ENCODE measurements at places on chromosomes 3 and 15. TPM values are rescaled to one million over a fixed set of nuclear protein-coding genes. Genes with fewer than 3 reads are reported as not detected.

Gene LMAN1L
- total RNA-seq = not detected

DNA sequence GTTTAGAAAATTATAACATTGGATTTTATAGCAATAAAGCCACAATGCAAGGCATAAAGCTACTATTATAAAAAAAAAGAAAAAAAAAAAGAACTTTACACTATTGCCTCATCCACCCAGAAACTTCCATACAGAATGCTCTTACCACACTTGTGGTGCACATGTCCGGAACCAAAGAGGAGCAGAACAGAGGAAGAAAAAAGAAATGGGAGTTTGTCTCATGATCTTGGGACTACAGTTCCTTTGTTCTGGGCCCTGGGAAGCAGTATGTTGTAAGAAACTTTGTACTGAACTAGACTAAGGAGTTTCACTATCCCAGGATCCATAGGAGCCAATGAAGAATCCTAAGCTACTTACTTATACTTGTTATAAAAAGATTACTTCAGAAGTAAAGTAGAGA lies 36.1 kb downstream of the FMN1 start:
- no peak for DNase-seq

GRCh38 chr3:4882548-4882947 lies 96.7 kb upstream of the BHLHE40 start:
- no peak for DNase-seq

DNA sequence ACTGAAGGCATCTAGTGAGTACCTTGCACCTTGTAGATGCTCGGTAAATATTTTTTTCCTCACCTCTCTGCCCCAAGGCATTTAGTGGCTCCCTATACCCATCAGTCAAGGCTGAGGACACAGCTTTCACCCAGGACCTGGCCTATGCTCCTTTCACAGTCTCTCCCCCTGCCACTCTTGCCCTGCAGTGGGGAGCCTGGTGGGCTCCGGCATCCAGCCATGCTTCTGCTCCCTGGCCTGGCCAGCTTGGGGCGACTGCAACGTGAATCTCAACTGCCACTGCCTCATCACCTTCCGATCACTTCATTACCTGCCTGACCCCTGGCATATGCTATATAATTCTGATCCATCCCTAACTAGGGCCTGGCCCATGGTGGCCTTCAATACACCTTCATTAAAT lies 735 bp upstream of the CX3CR1 start:
- DNase-seq = no peak

- no peak for DNase-seq
Measured at GRCh38 chr3:180295811-180296210, 259.1 kb upstream of the PEX5L start.

DNA sequence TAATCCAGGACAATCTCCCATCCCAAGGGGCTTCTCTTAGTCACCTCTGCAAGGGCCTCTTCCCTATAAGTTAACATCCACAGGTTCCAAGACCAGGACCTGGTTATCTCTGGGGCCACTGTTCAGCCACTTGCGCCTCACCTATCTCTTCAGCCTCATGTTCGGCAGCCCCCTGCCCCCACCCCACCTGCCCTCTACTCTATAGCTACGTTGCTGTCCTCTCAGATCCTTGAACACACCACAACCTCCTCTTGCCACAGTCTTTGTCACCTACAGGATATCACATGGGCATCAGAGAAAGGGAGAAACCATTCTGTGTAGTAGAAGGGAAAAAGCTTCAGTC lies 33.9 kb downstream of the SLC41A3 start:
- DNase-seq = peak; percentile 51

Gene FBN1
- 297 TPM for total RNA-seq

Gene IL12A
- total RNA-seq = 0.29 TPM

- no peak for DNase-seq
Measured at GRCh38 chr15:95793231-95793630, 537.3 kb upstream of the NR2F2 start.

DNA sequence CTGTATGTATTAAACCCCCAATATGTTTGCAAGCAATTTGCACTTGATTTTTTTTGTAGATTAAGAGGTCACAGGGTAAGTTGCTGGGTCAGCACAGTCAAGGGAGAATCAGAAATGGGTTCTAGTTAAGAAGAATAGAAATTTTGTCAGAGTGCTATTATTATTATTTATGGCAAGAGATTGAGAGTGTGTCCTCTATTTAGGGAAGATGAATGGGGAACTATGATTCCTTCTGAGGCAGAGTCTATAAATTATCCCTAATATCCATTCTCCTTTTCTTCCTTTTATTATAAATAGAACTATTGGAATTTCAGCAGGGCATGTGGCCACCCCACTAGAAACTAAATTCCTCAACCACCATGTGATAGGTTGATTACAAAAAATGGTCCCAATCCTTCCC lies 209.9 kb upstream of the UBE2E1 start:
- no peak for DNase-seq

Gene RASL12
- total RNA-seq = 4.7 TPM

- no peak for DNase-seq
Measured at GRCh38 chr3:20488151-20488550, 302.1 kb upstream of the SGO1 start.

GRCh38 chr3:23325466-23326065 lies 122.4 kb downstream of the UBE2E2 start:
- DNase-seq = no peak

GRCh38 chr15:67853454-67853853 lies 13.6 kb upstream of the RNU6-1 start:
- no peak for DNase-seq

- no peak for DNase-seq
Measured at GRCh38 chr3:133494469-133494868, 79.0 kb upstream of the CDV3 start.

DNA sequence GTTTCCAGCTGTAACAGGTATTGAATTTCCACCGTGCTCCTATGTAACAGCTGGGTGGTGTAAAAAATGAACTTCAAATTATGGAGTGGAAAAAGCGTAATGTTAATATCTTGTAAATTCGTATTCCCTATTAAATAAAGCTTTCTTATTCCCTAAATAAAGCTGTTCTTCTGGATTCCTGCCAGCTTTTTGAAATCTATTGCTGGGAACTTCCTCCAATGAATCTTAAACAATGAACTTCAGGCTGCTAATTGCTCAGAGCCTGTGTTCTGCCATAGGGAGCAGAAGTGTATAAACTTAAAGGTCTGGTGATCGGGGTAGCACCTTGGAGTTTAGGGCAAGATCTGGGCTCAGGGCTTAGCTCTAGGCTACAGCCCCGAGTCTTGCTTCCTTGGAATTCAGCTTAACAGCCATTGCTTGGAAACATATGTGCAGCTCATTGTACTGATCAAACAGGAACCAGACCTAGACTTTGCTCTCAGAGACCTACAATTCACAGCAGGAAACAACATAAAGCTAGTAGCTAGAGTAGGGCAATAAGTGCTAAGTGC lies 1.4 kb downstream of the ARL14 start:
- no peak for DNase-seq

Gene TM6SF1
- total RNA-seq = 12.4 TPM

DNA sequence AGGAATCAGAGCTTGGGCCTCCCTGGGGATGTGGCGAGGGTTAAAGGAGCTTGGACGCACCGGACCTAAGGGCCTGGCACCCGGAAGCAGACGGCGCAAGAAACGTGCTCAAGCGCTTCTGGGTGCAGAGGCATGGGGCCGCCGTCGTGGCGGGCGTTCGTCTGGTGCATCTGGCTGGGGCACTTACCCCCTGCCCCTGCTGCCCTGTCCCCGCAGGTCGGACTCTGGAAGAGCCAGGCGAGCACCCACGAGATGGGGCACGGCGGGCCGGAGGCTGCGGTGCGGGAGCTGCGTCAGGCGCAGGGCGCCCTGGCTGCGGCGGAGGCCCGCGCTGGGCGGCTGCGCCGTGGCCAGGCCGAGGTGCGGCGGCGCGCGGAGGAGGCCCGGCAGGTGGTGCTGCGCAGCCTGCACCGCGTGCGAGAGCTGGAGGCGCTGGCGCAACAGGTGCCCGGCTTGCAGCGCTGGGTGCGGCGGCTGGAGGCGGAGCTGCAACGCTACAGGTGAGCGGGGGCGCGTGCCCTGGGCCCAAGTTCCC lies 2.5 kb downstream of the EFCC1 start:
- no peak for DNase-seq

Gene GPR160
- total RNA-seq = 6.4 TPM

- DNase-seq = no peak
Measured at GRCh38 chr3:38519651-38520050, 23.5 kb downstream of the EXOG start.

GRCh38 chr15:99704444-99704838 lies 28.8 kb downstream of the LYSMD4 start:
- no peak for DNase-seq

GRCh38 chr15:98381446-98381845 lies 266.9 kb upstream of the IGF1R start:
- DNase-seq = no peak

Gene C3orf49
- not detected for total RNA-seq

- DNase-seq = peak; percentile 24
Measured at GRCh38 chr15:31276596-31277298, 49.9 kb upstream of the KLF13 start.

- no peak for DNase-seq
Measured at GRCh38 chr15:51403072-51403878, 61.8 kb downstream of the GLDN start.

Gene ACKR4
- total RNA-seq = 4.6 TPM

Gene MFSD1
- total RNA-seq = 114 TPM

DNA sequence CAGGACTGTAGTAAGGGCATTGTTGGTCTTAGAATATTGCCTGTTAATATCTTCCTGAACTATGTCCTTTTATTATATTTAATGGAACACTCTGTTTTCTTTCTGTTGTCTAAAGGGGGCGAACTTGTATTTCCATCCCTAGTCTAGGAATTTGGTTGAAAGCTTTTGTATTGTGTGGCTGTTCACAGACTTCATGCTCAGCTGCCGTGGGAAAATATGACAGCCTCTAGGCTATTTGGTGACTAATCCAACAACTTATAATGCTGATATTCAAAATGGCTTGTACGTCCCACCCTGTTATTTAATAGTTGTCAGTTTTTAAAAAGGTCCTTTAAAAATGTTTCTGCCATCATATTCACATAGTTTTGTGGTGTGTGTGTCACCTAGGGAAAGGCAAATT lies 202.6 kb downstream of the KLHL25 start:
- DNase-seq = no peak

GRCh38 chr15:32657941-32658340 lies 16.4 kb downstream of the SCG5 start:
- DNase-seq = no peak

Gene SETD5
- total RNA-seq = 127 TPM

DNA sequence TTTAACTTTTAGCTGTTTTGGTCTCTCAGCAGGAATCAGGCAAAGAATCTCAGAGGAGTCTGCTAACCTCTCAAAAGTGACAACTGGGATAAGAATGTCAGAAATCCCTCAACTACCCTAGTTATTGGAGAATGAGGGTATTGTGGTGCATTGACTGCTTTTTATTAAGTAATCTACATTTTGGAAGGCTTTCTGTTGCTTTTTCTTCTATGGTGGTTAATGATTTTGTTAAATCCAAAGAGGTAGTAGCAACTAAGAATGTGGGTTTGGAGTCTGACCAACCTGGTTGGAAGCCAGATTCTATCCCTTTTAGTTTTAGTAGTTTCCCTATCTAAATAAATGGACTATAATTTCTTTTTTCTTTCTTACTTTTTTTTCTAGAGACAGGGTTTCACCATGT lies 94.7 kb upstream of the RNF7 start:
- DNase-seq = no peak

Gene ATP8B4
- 31.5 TPM for total RNA-seq

- no peak for DNase-seq
Measured at GRCh38 chr3:58073301-58074108, 65.3 kb downstream of the FLNB start.

DNA sequence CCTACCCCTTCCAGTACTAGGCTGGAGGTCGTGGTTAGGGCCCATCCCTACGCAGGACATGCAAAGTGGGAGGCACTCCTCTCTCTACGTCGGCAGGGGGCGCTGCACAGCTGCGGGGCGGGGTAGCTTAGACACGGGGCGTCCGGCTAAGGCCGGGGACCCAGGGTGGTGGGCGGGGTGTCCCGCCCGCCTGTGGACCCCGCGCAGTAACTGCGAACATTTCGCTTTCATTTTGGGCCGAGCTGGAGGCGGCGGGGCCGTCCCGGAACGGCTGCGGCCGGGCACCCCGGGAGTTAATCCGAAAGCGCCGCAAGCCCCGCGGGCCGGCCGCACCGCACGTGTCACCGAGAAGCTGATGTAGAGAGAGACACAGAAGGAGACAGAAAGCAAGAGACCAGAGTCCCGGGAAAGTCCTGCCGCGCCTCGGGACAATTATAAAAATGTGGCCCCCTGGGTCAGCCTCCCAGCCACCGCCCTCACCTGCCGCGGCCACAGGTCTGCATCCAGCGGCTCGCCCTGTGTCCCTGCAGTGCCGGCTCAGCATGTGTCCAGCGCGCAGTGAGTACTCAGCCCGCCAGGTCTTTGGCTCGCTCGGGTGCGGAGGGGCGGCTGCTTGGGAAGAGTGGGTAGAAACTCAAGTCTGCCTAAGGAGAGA lies at the start of gene IL12A:
TSS of gene IL12A (plus strand) at position 219 of the 655 bp plus-strand sequence.
- DNase-seq = peak; percentile 93

DNA sequence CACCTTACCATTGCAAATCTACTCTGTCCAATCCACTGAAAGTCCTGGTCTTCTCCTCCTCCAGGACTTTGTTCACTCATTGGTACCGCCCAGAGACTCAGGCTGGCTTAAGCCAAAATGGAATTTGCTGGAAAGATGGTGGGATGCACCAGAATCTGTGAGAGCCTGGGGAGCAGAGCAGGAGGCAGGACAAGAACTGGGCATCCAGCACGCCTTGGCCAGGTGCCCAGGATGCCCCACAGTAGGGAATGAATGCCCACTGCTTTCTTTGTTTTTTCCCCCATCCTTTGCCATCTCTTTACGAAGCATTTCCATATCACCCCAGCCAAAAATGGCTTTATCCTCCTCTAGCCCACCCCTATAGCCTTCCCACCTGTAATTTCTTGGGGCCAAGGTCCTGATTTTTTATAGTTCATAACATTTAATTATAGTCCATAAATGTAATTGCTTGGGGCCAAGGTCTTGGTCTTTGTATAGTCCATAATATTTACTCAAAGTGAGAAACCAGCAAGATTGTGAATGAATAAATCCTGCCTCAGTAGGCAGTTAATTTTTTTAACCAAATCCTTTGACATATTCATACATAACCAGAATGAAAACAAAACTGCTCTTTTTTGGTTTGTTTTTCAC lies 23.3 kb upstream of the IREB2 start:
- peak; percentile 11 for DNase-seq

Gene TLE3
- total RNA-seq = 52.5 TPM

- DNase-seq = no peak
Measured at GRCh38 chr3:42557854-42558253, 23.9 kb downstream of the SEC22C start.

DNA sequence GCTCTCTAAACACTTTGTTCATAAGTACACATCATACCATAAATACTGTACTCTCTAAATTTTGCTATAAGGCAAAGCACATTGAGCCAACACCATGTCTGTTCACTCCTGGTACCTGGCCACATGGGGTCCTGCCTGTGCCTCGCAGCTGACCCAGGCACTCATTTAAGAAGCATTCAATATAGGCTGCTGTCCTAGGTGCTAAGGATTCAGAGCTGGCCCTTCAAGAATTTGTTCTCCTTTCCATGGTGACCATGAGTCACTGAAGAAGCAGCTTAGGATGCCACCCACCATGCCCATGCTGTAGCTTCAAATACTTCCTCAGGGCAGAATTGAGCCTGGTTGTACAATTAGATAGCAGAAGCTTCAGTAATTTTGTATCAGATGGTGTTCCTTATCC lies 119.2 kb upstream of the ZBED2 start:
- no peak for DNase-seq

Gene ALPK3
- total RNA-seq = 2.7 TPM

Gene USP50
- total RNA-seq = 1.1 TPM

- DNase-seq = no peak
Measured at GRCh38 chr15:98896802-98897732, 110.5 kb downstream of the PGPEP1L start.

Gene CDC25A
- 0.87 TPM for total RNA-seq

- DNase-seq = no peak
Measured at GRCh38 chr3:129481766-129482332, 41.8 kb downstream of the IFT122 start.

Gene KBTBD13
- total RNA-seq = not detected
